ENCODE measurements at places on chromosomes 1 and 21.
A peak's percentile ranks its signal among the peaks of the same experiment; 100 is the strongest.

DNA sequence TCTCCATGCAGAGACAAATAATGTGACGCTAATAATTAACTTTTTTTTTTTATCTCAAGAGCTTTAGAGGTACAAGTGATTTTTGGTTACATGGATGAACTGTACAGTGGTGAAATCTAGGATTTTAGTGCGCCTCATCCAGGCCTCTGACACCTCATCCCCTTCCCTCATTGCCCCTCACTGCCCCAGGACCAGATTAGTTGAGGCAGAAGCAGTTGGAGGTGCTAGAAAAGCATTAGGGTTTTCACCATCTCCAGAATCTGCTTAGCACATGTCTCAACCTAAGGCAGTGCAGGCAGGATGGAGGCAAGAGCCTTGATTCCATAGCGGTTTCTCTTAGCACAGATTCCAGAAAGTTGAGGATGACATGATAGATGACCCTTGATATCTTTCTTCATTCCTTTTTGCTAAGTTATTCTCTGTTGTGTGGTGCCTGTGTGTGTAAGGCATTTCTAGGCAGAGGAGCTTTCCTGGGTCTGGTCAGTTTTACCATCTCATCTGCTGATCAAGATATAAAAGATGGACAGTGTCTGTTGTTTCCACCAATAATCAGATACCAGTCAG is 16.3 kb upstream of the IL10 start:
- DNase-seq, result no peak

DNA sequence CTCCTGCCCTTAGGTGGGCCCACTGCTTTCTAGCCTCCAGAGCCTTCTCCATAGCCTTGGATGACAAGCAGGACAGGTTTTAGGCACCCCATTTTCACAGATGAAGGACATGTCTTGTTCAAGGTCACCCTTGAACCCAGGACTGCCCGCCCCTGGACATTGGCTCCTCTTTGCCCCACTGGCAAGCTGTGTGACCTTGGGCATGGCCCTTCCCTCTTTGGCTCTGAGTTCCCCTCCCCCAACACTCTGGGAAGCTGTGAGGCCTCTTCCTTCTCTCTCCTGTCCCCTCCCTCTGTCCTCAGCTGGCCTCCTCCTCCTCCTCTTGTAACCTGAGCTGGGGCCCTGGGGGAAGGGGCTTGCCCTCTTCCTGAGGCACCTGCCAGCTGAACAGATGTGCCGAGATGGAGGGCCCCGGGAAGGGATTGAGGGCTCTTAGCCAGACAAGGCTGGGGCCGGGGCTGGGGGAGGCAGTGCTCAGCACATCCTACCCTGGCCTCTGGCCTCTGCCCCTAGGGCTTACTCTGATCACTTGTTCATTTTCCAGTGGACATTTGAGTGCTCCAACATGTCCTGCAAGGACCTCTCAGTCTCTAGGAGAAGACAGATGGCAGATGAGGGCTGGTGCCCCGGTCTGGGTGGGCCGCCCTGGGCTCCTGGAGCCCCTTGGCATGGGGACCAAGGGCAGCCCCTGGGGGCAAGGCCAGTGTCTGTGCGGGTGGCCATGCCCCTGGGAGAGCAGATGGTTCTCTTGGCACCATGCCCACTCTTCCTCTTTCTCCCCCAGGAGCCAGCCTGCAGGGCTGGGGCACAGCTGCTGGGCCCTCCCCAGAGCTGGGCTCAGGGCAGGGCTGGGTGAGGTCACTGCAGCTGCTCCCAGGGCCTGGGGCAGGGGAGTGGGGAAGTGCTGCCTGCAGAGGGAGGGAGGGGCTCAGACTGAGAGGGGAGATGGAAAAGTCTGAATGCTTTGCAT is 10.7 kb downstream of the FOXO6 start:
- DNase-seq, result no peak

GRCh38 chr1:24717887-24718650 is 27.2 kb upstream of the CLIC4 start:
- no peak for DNase-seq

DNA sequence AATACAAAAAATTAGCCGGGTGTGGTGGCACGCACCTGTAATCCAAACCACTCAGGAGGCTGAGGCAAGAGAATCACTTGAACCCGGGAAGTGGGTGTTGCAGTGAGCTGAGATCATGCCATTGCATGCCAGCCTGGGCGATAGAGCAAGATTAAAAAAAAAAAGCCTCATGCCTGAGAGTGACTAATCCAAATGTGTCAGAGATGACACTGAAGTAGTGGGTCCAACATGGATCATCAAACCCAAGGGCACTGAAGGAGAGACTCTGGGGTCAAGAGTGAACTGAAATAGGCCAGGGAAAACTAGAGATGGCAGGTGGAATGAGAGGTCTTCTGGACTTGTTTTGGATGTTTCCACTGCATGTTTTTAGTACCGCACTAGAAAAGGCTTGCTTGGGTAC is 10.2 kb upstream of the CACHD1 start:
- DNase-seq, result no peak

DNA sequence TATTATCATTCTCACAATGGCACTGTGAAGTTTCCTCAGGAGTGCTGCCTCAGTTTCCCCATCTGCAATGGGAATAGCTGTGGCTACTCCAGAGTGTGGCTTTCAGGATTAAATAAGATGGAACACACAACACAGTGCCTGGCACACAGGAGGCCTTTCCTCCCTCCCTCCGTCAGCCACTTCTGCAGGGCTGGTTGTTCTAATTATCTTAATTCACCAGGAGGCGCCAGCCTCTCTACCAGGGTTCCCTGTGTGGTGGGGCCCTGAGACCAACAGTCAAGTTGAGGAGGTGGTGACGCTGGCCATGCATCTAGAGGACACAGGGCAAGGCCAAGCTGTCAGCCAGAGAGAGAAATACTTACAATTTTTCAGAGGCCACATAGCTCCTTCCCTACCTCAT is 6.3 kb upstream of the FOXO6 start:
- DNase-seq, result peak; percentile 64

DNA sequence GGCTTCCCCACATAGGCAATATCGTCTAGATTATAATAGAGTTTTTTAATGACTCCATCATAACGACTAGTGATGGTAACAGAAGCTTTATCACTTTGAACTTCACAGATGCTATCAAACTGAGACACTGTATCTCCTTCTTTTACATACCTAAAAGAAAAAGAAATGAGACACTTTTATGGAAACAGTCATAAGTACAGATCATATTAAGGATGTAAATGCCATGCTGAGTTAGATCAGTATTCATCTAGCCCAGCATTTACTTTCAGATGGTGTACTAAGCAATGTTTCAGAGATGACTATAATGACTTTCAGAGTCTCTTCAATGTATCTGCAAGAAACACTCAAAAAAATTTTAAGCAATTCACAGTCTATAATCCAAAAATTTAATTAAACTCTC is 18.9 kb downstream of the DBT start:
- no peak for DNase-seq

- no peak for DNase-seq
Observed at GRCh38 chr1:22045604-22046228, 6.8 kb upstream of the CDC42 start.

GRCh38 chr1:51861669-51862068 is 16.9 kb downstream of the NRDC start:
- no peak for DNase-seq

- no peak for DNase-seq
Observed at GRCh38 chr1:64474665-64475439, 4.9 kb downstream of the CACHD1 start.

GRCh38 chr1:62012836-62013235 is 181.8 kb upstream of the L1TD1 start:
- DNase-seq, result no peak

GRCh38 chr21:44301961-44302406 is 2.1 kb downstream of the PFKL start:
- DNase-seq, result no peak

GRCh38 chr1:69569576-69570328 is 2.0 kb downstream of the LRRC7 start:
- no peak for DNase-seq

GRCh38 chr1:6447016-6447817 is 18.8 kb downstream of the TNFRSF25 start:
- DNase-seq, result no peak

GRCh38 chr1:201747261-201747660 is 81.7 kb upstream of the IPO9 start:
- no peak for DNase-seq

DNA sequence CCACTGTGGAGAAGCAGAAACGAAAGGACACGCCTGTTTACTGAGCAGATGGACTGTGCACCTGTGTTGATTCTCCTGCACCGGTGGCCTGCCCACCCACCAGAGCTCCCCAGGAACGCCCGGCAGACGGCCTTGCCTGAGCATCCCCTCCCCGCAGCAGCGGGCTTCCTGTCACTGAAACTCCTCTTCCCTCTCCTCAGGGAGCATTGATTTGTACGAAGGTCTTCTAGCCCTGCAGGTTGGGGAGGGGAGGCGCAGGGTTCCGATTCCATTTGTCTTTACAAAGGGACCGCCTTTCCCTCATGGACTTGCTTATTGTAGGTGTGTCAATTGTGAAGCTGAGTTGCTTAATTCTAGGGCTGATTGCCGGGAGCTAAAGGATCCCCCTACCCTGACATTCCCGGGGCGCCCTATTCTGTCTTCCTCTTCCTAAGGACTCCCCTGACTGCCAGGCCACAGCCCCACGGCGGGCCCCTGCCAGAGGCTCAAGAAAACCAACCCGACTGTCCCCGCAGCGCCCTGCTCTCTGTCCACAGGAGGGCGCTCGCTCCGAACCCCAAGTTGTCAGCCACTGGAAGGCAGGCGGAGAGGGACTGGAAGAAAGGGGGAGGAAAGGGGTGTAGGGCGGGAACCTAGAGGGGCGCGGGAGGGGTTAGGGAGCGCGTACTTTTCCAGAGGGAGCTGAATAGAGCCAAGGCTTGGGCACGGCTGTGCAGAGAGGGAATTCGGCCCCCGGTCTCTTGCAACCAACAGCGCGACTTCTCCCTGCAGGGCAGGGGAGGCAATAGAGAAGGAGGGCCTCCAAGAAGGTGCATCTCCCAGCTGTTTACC is 2.8 kb downstream of the S100A6 start:
- DNase-seq, result peak; percentile 96

GRCh38 chr1:174769961-174770549 is 229.7 kb upstream of the CACYBP start:
- DNase-seq, result no peak

DNA sequence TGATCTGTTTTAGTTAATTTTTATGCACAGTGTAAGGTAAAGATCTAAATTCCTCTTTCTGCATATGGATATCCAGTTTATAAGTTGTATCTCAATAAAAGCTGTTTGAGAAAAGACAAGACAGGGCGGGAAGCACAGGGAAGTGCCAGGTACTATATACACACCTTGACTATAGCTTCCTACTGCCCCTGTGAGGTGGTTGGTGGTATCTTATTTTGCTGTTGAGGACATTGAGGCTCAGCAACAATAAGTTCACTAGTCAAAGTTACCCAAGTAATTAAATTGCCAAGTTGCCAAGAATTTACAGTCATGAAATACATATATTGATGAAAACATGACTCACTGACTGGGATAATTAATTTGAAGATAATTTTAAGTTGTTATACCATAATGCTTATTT is 109.1 kb downstream of the CD247 start:
- DNase-seq, result no peak

DNA sequence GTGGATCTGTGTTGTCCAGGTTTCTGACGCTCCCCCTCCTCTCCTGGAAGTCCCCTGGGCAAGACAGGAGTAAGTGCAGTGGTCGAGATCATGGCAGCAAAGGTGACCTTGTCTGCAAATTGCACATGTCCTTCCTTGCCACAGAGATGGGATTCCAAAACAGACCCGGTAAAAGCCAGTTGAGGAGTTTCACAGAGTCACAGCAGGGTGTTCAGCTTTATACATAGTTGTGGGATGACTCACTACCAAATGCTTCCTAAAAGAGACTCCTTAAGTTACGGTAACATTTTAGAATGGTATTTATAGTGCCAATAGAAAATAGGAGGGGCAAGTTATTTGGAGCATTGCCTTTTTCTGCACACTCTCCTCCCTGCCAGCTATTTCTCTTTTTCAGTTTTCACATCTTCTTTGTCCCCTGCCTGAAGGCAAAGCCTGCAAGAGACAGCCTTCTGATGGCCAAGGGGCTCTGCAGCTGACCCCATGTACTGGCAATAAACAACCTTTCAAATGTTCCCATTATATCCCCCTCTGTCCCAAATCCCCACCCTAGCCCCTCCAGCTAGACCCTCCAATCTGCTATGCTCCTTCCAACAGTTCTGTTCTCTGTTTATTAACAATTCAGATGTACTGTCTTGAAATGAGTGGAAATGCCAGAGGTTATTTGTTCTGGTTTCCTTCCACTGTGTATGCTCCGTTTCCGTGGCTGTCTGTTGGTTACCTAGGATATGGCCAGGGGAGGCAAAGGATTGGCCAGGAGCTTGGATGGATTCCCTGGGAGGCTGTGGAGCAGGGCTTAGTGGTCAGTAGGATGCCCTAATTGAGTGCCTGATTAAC is 115.0 kb downstream of the TGFB2 start:
- no peak for DNase-seq

DNA sequence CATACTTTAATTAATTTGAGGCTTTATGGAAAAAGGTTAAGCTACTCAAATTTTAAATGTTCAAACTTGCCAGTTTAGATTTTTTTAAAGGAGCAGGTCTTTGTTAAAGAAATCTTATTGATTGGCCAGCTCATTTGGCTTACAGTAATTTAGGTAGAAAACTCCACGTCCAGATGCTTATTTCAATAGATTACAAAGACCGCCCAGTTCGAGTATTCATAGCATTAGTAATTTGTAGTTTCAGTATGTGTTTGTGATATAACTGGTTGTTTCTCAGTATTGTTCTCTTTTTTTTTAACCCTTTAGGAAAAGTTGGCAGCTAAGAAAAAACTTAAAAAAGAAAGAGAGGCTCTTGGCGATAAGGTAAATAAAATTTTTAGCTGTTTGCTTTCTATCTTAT is 1.6 kb downstream of the RPF1 start:
- no peak for DNase-seq

GRCh38 chr1:159924025-159924790 is 1.1 kb downstream of the TAGLN2 start:
- DNase-seq, result peak; percentile 95

DNA sequence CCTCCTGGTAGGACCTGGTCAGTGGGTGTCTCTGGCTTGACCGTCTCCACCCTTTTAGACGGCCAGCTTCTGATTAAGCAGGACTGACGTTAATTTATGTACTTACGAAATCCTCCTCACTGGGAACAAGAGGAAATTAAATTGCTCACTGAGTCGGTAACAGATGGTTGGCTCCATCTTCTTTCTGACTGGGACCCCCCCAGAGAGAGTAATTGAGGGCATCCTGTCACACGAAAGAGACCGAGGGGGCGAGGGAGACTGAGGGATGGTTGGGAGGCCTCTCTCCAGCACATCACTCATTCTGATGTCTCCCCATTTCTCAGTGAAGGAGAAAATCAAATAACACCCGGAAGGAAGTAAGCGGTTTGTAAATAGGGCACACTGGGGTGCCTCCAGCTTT is 104.8 kb downstream of the OMA1 start:
- DNase-seq, result no peak
